ENCODE measurements at places on chromosomes 12 and 14.

- no peak for DNase-seq
Measured at GRCh38 chr12:28908646-28909045, 240.4 kb upstream of the FAR2 start.

DNA sequence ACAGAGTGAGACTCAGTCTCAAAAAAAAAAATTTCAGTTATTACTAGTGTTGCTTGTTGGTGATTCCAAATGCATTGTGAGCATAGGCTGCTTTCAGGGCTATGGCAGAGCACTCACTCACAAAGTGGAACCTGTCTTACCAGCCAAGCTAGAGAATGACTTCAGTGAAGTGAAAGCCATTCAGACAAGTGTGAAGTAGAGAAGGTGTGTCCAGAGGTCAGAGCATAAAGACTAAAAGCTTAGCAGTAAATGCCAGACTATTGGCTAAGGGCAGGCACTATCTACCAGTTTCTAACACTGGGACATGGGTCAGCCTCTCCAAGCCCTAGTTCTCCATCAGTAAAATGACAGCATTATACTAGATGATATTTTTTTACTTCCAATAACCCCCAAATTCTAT lies 12.7 kb downstream of the PPP1R36 start:
- DNase-seq, result no peak

DNA sequence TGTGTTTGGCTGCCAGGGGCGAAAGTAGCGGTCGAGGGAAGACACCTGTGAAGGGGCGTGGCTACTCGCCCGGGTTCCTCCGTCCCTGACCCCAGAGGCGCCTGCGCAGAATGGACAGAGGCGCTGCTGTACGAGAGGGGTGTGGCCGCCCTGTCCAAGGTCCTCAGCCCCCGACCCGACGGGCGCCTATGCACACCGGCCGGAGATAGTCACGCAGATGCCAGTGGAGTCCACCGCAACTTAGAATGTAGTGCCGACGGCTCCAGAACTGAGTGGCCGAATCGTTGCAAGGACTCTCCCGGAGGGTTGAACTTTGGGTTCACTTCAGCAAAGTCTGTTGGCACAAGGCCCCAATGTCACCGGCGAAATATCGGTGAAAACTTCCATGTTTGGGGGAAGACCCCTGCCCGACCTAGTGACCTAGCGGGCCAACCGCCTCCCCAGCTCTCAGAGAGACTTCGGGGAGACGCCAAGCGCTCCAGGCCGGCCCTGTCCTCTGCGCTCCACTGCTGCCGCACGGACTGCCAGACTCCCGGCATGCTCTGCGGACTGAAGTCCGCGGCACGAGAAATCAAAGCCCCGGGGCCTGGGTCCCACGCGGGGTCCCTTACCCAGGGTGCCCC lies 541 bp upstream of the RNU6-7 start:
- peak; percentile 62 for DNase-seq

GRCh38 chr12:44628180-44628579 lies 247.9 kb downstream of the NELL2 start:
- no peak for DNase-seq

DNA sequence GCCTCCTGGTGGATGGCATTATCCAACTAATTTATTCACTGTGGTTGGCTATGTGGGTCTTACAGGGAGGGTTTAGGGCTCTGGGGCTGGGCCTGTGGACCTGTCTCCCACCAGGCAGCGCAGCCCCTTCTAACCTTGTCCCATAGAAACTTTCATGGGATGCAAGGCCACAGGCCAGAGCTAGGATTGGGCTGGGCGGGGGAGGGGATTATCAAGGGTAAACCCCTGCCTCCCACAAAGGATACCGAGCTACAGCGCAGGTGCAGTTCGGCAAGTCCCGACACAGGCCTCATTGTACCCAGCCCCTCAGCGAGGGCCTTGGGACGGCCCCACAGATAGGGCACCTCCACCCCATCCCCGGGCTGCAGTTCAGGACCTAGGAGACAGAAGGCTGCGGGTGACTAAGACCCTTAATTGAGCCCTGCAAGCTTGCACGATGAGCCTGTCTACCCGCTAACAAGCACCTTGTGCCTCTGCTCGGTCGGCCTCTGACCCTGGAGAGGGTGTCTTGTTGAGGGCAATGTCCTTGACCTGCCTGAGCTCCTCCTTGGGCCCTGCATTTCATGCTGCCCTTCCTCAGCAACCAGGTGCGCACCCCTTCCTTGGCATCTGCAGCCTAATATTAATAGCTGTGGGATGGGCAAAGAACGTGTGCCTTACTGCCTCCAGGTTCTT lies 46.7 kb downstream of the PSMA6 start:
- DNase-seq, result no peak

DNA sequence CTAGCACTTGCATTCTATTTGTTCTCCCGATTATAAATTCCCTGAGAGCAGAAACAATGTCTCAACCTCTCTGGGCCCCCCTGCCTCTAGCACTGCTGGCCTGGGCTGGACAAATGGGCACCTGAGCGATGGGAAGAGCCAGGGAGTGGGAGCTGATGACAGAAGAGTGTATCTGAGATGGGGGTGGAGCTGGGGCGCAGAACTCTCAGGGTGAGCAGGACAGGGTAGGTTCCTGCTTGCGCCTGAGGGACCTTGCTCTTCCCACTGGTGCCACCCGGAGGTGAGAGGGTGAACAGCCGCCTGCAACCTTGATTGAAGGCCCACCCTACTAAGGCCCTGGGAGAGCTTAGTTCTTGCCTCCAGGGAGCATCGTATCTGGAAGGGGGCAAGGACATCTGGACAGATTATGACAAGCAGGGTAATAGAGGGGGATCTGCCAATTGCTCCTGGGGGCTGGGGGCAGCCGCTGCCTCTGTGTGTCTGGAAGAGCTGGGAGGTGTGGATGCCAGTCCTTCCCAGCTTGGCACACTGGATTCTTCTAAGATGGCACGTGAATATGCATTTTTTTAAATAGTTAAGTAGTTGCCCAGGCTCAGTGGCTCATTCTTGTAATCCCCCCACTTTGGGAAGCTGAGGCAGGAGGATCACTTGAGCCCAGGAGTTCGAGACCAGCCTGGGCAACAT lies 43.0 kb upstream of the TSPAN9 start:
- DNase-seq, result no peak

DNA sequence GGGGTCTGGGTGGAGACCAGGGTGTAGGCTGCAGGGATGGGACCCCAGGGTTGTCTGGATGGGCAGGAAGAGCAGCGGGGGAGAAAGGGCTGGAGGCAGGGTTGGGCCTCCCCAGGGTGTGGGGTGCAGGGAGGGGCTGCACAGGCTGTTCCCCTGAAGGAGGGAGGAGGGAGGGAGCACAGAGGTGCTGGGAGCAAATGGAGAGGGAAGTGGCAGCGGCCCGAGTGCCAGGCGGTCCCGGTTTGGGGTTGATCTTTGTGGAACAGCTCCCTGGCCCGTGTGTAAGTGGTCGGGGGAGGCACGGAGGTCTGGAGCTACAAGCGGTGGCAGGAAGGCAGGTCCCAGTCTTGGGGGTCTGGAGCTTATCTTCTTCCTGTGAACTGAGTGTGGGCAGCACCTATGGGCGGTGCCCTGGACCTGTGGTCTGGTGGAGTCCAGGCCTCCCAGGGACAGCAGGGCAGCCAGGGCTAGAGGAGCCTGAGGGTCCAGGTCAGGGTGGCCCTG lies 391.6 kb downstream of the TMEM121 start:
- no peak for DNase-seq

- DNase-seq, result no peak
Measured at GRCh38 chr14:101286271-101287018, 274.9 kb upstream of the DIO3 start.

- no peak for DNase-seq
Measured at GRCh38 chr14:92597906-92598905, 84.6 kb downstream of the RIN3 start.

- DNase-seq, result no peak
Measured at GRCh38 chr12:110649341-110649847, 35.5 kb downstream of the TCTN1 start.

DNA sequence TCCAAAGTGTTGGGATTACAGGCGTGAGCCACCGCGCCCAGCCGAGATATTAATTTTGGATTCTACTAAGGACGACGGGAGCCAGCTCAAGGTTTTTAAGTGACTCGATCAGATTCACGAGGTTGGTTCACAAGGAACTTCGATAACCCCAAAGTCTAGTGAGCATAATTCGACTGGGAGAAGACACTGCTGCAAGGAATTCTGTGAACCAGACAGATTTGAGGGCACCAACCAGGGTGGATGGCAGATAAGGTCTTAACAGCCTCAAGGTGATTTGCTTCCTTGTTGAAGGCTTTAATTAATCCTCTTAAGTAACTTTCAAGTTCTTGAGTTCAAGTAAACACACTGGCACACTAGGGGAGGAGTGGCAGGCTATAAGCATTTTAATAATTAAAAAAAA lies 1.1 kb upstream of the KLHDC2 start:
- no peak for DNase-seq

GRCh38 chr14:93091666-93092065 lies 24.1 kb downstream of the ITPK1 start:
- no peak for DNase-seq

DNA sequence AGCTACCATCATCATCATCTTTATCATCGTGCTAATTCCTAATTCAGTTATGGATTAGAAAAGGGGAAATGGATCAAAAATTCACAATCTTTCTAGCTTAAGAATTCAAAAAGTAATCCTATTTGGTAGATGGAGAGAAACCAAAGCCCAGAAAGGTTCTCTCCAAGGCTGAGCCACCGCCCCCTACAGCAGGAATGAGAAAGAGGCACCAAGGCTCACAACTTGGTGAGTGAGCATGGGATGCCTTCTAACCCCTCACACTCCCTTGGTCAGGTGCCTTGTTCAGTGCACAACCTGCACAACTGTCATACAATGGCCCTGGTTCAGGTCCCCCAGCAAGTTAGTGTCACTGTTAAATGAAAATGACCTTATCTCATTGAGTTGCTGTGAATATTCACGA lies 171.5 kb downstream of the ANO2 start:
- DNase-seq, result no peak

GRCh38 chr12:119505001-119505400 lies 88.6 kb upstream of the TMEM233 start:
- no peak for DNase-seq

DNA sequence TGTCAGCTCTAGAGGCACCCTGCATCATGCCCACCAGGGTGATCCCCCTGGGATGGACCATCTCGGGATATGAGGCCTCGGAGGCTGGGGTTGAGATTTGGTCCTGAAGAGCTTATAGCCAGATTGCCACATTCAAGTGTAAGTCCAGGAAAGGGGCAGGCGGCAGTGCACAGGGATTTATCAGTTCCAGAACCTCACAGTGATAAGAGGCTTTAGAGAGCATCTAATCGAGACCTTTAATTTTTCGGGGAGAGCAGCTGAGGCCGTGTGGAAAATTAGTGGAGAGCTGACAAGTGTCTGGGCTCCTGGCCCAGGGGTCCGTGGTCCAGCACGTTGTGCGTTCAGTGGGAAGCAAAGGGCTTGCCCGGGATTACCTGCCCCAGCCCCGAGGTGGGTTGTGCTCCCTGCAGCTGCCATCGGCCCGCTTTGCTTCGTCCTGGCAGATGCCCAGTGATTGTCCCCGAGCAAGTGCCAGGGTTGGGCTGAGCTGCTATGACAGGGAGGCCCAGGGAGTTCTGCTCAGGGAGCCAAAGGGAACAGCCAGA lies 52.1 kb downstream of the C14orf132 start:
- DNase-seq, result no peak

DNA sequence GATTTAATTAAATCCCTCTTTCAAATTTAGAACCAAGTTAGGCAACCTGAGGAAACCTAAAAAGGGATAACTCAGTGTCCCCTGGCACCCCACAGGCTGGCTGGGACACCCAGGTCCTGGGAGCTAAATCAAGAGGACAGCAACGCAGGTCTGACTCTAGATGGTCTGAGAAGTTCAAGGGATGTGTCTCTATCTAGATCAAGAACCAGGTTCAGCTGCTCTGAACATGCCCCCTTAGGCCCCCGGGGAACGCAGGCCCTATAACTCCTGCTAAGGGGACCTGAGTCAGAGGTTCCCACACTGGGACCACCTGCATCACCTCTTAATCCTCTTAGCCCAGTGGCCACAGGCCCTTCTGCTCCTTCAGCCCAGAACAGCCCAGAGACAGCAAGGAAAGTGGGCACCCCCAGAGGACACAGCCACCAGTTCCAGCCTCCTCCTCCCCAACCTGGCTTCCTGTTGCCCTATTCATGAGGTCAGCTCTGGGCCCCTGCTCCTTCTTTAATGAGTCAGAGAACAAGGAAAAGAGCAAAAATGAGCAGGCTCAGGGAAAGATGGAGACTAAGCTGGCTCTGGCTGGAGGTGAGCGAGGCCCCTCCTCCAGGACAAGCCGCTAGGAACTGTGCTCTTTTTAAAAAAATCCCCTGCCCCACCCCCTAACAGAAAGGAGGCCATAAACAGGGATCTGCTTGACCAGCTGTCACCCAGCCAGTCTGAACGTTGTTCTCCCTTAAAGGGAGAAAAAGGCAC lies 10.8 kb downstream of the PITPNM2 start:
- no peak for DNase-seq

DNA sequence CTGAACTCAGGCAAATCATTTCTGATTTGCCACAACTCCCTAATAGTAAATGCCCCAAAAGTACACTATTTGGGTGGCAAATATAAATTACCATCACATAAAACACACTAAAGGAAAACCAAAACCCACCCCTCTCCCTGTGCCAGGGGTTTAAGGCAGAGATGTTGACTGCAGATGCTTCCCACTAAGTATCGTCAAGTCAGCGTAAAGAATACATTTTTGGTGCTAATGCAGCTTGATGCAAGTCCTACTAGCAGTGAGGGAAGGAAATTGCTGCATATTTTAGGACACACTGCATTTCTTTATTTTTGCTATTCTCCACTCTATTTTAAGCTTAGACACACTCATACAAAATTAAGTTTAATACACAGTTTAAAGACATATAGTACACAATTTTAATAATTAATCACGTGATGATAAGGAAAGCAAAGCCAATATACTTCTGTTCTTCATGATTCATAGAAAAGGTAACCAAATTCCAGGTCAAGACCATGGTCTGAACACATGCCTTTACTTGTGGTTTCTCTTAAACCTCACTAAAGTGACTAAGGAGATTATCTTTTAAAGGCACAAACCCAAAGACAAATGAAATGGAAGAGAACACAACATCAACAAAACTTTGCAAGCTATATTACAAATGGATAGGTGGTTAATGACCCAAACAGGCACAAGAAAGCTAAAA lies 162.2 kb downstream of the STXBP6 start:
- DNase-seq, result no peak

GRCh38 chr12:97404093-97404492 lies 58.5 kb upstream of the RMST start:
- DNase-seq, result no peak

- DNase-seq, result no peak
Measured at GRCh38 chr12:123113026-123113425, 37.9 kb downstream of the PITPNM2 start.

- DNase-seq, result no peak
Measured at GRCh38 chr14:49339130-49339529, 247.1 kb downstream of the RPS29 start.

DNA sequence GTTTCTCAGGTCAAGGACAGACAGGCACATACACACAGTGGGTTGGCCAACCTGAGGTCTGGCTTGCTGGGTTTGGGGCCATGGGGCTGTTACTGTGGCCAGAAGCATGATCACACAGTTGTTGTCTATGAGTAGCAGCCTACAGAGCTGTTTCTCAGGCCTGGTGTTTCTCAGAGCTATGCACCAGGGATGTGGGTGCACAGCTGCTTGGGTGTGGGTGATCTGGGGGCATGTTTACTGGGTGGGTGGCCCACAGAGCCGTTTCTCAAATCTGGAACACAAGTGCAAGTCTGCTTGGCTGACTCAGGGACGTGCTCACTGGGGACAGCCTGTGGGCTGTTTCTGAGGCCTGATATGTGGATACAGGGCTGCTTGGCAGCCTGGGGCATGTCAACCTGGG lies 23.1 kb upstream of the PALS1 start:
- DNase-seq, result no peak

GRCh38 chr14:93977171-93977570 lies 801 bp upstream of the ASB2 start:
- DNase-seq, result no peak

Measured in stimulated activated CD4-positive, alpha-beta T cell treated with anti-CD3 and anti-CD28 coated beads, Interleukin-15, amount 100 ng/mL, for 1 hour (primary cell).